CD4-positive, alpha-beta T cell (primary cell): ENCODE measurements at places on chromosomes 6 and 20.

GRCh38 chr6:121347484-121347883, 13.2 kb upstream of the TBC1D32 start:
- no peak for DNase-seq

GRCh38 chr6:109388265-109388664, 6.0 kb upstream of the CD164 start:
- no peak for DNase-seq

GRCh38 chr6:44138717-44139350, 11.5 kb downstream of the TMEM63B start:
- DNase-seq = no peak

DNA sequence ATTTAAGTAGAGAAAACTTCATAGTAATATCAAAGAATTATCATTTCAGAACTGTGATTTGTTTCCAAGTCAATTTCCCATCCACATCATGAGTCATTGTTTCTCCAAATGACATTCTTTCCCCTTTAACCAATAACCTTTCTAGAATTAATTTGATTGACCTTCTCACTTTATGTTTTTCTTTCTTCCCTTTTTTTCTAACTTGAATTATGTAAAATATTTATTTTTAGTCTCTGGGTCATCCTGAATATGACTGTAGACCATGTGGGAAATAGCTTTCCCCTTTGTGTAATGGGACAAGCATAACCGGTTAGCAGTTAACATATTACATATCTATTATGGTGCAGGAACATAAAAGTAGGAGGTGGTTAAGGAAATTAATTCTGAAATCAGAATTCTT, 291.1 kb downstream of the GJA1 start:
- DNase-seq = no peak

- DNase-seq = no peak
Measured at GRCh38 chr6:129874837-129875236, 13.7 kb upstream of the TMEM244 start.

- DNase-seq = no peak
Measured at GRCh38 chr6:63510849-63511248, 61.4 kb upstream of the LOC128125822 start.

DNA sequence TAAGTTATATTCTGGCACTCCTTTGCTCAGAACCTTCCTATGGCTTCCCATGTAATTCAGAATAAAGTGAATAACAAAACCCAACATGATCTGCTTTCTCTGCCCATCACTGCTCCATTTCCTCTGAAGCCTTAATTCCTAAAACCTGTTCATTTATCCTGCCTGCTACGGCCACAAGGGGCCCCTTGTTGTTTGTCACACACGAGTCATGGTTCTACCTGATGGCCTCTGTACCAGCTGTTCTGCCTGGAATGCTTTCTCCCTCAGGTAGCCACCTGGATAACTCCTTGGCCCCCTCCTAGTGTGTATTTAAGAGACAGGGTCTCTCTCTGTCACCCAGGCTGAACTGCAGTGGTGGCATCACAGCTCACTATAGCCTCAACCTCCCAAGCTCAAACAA, 26.8 kb downstream of the ERGIC3 start:
- no peak for DNase-seq

DNA sequence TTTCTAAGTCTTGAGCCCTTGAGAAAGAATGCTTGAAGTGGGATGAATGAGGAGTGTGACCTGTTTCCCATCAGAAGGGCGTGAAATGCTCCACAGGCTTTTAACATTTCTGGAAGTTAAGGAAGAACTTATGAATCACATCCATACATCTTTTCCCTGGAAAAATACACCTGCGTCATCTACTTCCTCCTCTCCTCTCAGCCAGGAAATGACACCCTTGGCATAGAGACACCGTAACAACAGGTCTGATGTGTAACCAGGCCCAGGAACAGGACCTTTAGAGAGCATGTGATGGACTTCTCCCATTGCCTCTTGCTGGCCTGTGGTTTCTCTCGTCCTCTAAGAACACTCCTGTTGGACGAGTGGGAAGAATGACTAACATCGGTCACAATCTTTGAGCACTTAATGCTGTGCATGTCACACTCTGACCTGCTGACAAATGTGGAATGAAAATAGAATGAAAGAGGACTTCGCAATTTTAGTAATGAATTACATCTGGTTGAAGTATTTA, 28.5 kb upstream of the CITED2 start:
- DNase-seq = no peak

GRCh38 chr6:32086661-32087573, 22.2 kb downstream of the TNXB start:
- DNase-seq = no peak

GRCh38 chr6:129186988-129187387, 304.1 kb downstream of the LAMA2 start:
- DNase-seq = no peak

- DNase-seq = no peak
Measured at GRCh38 chr6:110590821-110591351, 114.5 kb upstream of the SLC22A16 start.
